Ecto neural progenitor cell (in vitro differentiated cells): ENCODE measurements at places on chromosomes 2 and 18.
A peak's percentile ranks its signal among the peaks of the same experiment; 100 is the strongest.

DNA sequence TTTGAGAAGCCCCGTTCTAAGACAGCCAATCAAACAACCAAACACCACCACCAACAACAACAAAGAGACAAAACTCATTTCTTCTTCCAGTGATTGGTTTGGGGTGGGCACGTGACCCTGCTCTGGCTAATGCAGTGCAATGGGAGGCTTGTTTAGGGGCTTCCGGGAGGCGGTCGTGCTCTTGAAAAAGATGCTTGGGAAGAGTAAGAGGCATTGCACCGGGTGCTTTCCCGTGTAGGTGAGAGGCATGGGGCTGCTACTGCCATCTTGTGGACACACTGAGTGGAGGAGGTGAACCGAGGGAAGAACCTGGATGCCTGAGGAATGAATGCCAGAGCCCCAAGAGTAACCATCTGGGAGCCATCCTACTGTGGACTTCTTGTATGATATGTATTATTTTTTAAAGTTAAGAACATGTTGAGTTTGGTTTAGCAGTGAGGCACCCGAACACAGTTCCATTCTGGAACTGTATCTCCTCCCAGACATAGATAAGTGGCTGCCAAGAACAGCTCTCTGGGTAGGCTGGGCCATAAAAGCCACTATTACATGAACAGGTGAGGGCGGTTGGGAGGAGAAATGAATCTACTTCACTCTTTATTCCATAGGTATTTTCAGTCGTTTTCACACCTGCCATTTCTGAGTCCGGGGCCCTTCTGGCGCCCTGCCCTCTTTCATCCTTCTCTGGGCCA lies 19.1 kb upstream of the ARHGAP25 start:
- peak; percentile 74 for DNase-seq

DNA sequence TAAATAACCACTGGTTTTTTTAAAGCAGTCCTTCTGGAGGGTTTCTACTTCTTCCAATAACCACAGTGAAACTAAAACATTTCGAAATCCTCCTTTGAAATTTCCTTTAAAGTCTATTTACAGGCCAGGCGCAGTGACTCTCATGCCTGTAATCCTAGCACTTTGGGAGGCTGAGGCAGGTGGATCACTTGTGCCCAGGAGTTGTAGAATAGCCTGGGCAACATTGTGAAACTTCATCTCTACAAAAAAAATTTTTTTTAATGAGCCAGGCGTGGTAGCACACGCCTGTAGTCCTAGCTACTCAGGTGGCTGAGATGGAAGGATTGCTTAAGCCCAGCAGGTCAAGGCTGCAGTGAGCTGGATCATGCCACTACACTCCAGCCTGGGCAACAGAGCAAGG lies 15.2 kb downstream of the KIDINS220 start:
- DNase-seq: no peak

- DNase-seq: no peak
These were observed 31.9 kb upstream of the RPIA start for GRCh38 chr2:88659538-88659915.

GRCh38 chr18:28043631-28044030 lies 133.3 kb downstream of the CDH2 start:
- DNase-seq: no peak

- DNase-seq: no peak
These were observed 53.3 kb downstream of the PIKFYVE start for GRCh38 chr2:208319391-208319790.

DNA sequence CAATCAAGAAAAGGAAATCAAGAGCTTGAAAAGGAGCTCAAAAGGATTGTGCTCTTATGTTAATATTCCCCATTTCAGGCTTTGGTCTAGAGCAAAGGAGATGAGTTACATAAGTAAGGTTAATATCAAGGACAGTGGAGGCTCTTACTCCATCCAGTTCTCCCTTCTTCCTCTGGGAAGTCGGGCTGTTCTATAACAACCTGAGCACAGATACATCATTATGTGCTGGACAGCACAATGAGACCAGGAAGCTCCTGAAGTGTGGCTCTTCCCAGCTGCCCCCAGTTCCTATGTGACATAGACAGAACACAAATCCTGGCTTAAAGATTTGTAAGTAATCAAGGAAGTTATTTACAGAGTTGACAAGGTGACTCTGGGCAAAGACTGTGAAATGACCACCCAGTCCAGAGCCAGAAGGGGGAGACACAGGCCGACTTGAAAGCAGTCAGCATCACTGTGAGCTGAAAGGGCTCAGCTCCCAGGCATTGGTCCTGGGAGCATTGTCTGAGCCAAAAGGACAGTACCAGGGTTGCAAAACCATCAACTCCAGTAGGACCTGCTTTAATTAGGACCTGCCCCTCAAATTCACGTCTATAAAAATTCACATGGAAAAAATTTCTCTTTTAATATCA lies 917.6 kb upstream of the ACVR2A start:
- DNase-seq: peak; percentile 75

GRCh38 chr2:146461068-146461467 lies 1383.8 kb upstream of the ACVR2A start:
- no peak for DNase-seq

DNA sequence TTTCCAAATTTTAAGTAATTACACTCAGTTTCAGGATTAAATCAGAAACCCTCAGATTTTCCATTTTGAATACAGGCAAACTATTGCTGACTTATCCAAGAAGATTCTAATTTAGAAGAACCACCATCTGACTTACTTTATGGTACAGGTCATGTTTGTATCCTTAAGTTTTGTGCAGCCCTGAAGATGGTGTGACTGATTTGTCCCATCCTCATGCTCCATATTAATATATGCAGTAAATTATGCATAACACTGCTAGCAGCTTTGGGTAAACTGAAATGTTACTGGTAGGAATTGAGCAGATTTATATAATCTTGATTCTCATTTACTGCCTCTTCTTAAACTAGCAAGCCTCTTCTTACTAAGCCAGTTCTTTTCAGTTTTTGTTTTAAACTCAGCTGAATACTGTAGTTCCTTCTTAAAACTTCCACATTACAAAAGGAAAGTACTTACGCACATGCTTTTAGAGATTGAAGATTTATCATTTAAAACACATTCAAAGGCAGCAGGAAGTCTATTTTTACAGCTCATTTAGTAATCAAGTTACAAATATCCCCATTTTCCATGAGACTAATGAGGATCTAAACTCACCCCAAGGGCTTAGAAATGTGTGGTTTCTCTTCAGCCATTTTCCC lies 25.7 kb downstream of the MEX3C start:
- no peak for DNase-seq
